ENCODE measurements at places on chromosomes 12 and 14.

- no peak for DNase-seq
Measured at GRCh38 chr12:64110864-64111263, 111.2 kb downstream of the KICS2 start.

DNA sequence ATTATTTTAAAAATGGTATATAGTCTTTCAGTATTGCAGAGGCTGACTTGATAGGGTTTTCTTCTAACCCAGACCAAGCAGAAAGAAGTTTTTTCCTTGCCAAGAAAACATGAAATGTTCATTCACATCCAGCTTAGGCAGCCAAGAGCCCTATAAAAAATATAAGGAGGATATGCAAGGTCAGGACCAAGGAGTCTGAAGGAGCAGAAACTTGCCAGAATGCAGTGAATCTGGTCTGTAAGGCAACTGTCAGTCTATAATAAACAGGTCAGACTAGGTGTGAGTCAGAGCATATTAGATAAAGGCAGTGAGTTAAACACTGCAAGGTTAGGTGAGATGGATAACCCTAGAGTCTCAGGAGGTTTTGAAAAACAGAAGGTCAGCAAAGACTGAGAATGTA is 645.5 kb downstream of the C12orf50 start:
- no peak for DNase-seq

DNA sequence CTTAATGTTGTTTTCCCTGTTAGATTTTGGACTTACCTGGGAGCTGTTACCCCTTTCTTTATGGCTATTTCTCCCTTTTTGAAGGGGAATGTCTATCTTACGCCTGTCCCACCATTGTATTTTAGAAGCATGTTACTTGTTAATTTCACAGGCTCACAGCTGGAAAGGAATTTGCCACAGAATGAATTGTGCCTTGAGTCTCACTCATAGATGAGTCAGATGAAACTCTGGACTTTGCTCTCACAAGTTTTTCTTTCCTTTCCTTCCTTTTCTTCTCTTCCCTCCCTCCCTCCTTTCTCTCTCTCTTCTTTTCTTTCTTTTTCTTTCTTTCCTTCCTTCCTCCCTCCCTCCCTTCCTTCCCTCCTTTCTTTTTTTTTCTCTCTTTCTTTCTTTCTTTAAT is 9.3 kb upstream of the ATF7IP start:
- no peak for DNase-seq

DNA sequence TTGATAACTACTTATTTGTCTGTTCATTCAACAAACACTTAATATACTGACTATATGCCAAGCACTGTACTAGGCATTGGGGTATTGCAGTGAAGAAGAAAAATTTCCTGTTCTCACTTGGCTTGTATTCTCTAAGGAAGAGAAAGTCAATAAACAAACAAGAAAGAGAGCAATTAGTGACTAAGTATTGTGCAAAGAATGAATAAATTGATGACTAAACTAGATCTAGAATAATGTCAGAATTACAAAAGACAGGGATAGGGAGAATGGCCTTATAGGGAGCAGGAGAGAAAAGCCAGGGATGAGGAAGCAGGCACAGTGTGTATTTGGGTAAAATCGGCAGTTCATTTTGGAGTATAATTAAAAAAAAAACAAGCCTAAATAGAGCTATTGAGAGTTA is 4.2 kb upstream of the LIN7A start:
- DNase-seq, result no peak

DNA sequence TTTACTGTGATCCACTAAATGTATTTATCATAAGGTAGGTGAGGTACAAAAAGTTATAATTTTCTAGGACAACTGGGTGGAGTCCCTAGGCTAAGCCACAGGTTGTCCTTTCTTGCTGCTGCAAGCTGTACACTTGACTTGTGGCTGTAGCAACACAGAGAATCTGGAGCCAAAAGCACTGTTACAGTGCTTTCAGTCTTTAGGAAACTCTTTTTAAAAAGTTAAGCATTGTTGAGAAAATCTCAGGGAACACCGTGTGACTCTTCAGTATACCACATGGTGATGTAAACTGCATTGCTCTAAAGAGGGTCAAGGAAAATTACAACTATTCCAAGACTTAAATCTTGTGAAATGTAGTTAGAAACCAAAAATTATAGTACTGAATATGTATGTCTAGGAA is 11.4 kb downstream of the SLC15A5 start:
- DNase-seq, result no peak

DNA sequence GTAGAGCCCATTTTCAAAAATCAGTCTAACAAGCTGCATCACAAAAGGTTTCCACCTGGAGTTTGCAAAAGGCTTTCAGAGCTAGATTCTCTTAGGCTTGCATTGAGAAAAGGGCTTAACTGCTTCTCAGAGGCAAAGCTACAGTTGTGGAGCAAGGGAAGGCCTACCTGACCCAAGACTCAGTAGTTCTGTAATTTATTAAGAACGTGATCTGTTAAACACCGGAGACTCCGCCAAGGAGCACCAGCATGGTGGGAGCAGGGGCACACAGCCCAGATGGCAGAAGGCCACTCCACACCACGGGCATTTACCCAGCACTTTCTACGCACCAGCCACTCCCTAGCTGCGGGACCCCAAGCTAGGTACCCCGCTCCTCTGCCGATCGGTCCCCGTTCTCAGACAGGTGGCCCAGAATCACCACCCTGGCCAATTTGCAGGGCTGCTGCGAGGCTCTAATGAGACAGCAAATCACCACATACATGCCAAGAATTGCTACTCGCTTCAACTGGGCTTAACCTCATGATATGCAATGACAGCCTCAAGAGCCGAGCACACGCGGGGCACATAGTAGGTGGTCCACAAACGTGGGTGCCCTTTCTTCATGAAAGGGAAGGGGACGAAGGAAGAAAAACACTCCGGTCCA is 1.5 kb downstream of the ITPK1 start:
- no peak for DNase-seq

- DNase-seq, result no peak
Measured at GRCh38 chr14:101788016-101788635, 26.6 kb downstream of the PPP2R5C start.

DNA sequence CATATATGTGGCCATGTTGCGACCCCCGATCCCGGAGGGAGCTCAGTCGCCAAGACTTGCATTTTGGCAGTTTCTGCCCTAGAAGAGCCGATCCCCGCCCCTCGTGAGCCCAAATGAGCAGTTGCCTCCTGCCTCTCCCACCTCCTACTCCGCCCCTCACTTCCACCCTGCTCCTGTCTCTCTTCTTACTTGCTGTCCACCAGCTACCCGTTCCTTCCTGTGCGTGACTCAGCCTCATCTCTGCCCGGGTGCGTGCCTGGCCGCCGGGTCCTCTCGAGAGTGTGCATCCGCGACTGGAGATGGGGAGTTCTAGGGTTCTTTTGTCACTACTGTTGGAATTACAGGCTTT is 585 bp downstream of the GPATCH2L start:
- DNase-seq, result peak; percentile 90

DNA sequence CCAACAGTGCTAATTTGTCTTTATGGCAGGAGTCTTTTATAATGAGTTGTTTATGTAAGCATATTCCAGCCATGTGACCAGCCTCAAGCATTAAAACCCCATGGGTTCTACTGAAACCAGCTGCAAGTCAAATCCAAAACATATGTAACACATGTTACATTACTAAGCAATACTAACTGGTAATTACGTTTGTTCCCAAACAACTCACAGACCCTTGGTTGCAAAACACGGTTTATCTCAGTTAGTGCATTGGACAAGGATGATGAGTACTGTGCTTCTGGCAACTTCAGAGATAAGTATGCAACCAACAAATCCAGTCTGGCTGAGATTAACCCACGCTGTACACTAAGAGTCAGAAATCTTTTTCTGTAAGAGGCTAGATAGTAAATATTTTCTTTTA is 110.1 kb upstream of the FAR2 start:
- DNase-seq, result no peak

DNA sequence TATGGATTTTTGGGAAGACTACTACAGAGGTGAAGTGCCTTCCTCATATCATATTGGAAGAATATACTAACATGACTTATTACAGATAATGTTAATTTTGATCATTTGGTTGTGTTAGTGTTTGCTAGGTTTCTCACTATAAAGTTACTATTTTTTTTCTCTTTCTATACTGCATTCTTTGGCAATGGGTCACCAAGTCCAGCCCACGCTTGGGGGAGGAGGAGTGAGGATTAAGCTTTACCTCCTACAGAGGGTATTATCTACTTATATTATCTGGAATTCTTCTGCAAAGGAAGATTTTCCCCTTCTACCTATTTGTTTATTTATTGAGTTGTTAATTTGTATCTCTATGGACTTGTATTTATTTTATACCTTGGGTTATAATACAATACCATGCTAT is 31.5 kb downstream of the SCN8A start:
- DNase-seq, result no peak

DNA sequence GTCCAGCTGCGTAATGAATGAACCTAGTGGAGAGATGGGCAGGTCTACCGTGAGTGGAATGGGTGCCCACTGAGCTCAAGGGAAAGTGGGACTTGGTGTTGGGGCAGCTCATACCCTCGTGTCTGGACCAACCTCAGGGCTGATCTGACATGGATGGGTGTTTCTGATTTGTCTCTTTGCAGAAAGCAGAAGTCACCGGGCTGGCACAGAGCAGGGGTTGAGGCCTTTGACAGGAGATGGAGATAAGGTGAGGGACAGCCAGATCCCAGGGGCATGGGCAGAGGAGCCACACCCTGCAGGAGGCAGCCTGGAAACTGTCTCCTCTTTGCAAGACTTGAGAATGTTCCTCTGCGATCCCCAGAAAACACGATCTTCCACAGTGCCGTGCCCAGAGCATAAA is 20.9 kb upstream of the PPP1CC start:
- peak; percentile 42 for DNase-seq

GRCh38 chr14:69685218-69685616 is 73.8 kb downstream of the SUSD6 start:
- no peak for DNase-seq

- no peak for DNase-seq
Measured at GRCh38 chr14:98937712-98938505, 334.1 kb downstream of the BCL11B start.

DNA sequence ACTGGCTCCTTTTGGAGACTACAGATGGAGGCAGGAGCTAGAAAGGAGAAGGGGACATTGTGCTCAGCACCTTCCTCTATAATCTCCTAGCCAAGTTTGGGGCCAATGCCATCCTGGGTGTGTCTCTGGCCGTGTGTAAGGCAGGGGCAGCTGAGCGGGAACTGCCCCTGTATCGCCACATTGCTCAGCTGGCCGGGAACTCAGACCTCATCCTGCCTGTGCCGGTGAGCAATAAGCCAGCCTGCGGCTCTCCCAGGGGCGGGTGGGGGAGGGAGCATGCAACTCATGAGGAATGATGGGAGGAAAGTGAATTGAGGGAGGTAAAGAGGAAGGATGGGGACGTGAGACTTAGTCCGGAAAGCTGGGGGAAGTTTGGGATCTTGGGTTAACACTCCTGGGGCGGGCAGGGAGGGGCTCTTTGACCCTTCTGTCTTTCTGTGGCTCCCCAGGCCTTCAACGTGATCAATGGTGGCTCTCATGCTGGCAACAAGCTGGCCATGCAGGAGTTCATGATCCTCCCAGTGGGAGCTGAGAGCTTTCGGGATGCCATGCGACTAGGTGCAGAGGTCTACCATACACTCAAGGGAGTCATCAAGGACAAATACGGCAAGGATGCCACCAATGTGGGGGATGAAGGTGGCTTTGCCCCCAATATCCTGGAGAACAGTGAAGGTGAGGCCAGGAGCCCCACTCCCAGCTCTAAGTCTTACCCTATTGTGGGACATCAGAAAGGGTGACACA is 3.3 kb downstream of the ENO2 start:
- DNase-seq, result peak; percentile 32

All from Karpas-422 (cell line).